ENCODE measurements at places on chromosomes 3 and 15.

GRCh38 chr15:68311859-68312557 lies 34.5 kb downstream of the FEM1B start:
- DNase-seq, result no peak

GRCh38 chr15:26691249-26691648 lies 81.6 kb downstream of the GABRB3 start:
- DNase-seq, result no peak

GRCh38 chr3:156981005-156981404 lies 154.9 kb downstream of the LEKR1 start:
- DNase-seq, result no peak

- peak; percentile 38 for DNase-seq
Observed at GRCh38 chr15:69478259-69478781, 25.7 kb downstream of the RPLP1 start.

GRCh38 chr3:144229330-144229729 lies 257.7 kb downstream of the DIPK2A start:
- DNase-seq, result no peak

- DNase-seq, result no peak
Observed at GRCh38 chr3:127096256-127097071, 96.5 kb upstream of the PRR23E start.

DNA sequence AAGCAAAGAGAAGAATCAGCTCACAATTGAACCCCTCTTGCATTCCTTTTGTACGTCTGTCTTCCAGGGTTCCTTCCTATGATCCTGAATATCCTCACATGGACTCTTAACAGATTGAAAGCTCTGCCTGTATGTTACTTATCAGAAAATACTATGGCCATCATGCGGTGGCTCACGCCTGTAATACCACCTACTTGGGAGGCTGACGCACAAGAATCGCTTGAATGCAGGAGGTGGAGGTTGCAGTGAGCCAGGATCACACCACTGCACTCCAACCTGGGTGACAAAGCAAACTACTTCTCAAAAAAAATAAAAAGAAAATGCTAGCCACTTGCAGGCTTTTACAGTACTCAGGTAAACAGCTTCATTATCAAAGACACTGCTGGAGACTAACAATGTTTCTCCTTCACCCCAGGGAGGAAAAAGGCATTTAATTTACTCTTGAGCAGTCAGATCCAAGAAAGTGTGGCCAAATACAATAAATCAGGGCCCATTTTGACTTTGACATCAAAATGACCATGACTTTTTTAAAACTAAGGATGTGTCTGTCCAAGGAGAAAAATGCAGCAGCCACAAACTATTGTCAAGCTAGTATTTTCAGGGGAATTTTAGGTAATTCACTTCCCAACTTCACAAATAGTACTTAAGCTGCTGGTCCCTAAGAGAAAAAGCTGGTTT lies 27.3 kb downstream of the NPTN start:
- no peak for DNase-seq

- no peak for DNase-seq
Observed at GRCh38 chr3:170044271-170044670, 6.5 kb downstream of the GPR160 start.

- DNase-seq, result no peak
Observed at GRCh38 chr3:132550579-132551305, 46.3 kb upstream of the ACKR4 start.

DNA sequence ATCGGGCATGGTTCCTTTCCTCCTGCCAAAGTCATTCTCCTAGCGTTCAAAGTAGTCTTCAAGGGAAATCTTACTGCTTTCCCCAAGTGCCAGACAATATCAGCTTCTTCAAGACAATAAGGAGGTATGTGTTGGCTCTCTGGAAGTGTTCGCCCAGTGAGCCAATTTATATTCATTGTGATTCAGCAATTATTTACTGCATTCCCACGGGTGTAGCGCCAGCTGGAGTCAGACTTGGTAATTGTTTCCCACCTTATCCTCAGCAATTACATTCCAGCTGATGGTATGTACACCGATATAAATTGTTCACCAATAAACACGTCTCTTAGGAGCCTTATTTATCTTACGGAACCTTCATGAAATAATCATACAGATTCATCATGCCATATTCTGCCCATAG lies 103.6 kb upstream of the CTNNB1 start:
- DNase-seq, result no peak

DNA sequence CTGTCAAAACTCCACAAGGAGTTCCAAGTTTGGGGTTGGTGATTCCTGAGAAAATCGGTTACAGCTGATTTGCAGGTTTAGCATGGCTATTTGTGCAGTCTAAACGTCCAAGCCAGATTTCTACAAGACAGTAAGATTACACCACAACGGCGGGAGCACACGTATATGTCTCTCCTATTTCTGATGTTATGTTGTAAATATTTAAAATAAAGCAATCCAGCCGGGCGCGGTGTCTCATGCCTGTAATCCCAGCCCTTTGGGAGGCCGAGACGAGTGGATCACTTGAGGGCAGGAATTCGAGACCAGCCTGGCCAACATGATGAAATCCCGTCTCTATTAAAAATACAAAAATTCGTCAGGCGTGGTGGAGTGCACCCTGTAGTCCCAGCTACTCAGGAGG lies 106.8 kb upstream of the IGF1R start:
- no peak for DNase-seq

DNA sequence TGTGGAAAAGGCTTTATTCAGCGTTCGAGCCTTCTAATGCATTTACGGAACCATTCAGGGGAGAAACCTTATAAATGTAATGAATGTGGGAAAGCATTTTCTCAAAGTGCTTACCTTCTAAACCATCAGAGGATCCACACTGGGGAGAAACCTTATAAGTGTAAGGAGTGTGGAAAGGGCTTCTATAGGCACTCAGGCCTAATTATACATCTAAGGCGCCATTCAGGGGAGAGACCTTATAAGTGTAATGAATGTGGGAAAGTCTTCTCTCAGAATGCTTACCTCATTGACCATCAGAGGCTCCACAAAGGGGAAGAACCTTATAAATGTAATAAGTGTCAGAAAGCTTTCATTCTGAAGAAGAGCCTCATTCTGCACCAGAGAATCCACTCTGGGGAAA lies 6.2 kb upstream of the ZNF35 start:
- DNase-seq, result no peak

DNA sequence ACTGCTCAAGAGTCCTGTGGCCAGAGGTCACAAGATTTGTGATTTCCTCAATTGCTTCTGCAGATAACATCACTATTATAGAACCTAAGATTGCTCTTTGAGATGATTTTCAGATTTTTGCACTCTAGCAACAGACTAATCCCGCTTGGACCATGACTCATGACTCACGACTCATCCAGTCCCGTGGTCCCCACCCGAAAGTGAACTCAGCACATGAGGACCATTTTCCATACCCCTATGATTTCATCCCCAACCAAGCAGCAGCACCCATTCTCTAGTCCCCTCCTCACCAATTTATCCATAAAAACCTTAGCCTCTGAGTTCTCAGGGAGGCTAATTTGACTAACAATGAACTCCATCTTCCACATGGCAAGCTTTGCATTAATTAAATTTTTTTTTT lies 106.3 kb upstream of the ALCAM start:
- no peak for DNase-seq

DNA sequence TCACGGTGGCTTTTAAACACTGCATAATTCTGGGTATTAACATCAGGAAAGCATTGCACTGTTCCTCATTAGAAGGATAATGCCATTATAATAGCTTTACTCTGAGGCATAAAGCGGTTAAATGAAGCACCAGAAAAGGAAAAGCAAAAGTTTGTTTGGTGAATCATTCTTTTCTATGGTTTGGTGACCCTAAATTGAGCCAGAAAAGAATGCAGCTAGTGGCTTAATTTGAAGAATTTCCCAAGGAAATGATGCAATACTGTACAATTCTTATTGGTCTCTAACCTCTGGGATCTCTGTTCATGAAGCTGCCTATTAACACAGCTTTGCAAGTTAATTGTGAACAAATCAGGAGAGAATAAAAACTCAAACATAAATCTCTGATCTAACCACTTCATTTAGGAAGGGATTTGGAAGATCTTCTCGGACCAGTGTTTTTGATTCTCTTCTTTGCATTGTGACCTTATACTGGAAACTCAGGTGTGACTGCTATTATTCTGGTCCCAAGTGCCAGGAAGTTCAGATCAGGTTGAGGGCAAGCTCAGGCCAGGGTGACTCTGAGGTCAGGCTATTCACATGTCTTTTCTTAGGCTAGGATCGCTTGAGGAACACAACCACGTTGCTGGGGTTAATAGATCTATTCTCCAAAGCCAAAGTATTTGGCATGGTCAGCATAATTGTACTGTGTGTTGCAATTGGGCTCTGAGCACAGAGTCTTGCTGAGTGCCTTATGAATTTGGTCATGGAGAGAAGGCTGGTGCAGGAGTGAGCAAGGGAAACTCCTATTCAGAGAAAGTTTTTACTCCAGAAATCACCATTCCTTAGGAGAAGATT lies 11.3 kb upstream of the DLG1 start:
- DNase-seq, result no peak

DNA sequence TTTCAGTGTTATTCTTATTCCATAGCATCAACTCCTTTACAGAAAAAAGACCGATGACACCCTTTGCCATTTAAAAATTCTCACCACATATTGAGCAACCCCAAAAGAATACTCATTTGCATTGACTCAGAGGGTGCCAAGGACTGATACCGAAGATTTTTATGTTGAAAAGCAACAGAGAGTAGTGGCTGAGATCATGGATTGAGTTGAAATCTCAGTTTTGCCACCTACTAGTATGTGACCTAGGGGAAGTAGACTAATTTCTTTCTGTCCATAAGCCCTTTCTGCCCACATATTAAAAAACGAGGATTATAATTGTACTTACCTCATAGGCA lies 313.9 kb upstream of the SATB1 start:
- DNase-seq, result no peak

GRCh38 chr15:48928877-48929538 lies 34.7 kb downstream of the SHC4 start:
- no peak for DNase-seq

DNA sequence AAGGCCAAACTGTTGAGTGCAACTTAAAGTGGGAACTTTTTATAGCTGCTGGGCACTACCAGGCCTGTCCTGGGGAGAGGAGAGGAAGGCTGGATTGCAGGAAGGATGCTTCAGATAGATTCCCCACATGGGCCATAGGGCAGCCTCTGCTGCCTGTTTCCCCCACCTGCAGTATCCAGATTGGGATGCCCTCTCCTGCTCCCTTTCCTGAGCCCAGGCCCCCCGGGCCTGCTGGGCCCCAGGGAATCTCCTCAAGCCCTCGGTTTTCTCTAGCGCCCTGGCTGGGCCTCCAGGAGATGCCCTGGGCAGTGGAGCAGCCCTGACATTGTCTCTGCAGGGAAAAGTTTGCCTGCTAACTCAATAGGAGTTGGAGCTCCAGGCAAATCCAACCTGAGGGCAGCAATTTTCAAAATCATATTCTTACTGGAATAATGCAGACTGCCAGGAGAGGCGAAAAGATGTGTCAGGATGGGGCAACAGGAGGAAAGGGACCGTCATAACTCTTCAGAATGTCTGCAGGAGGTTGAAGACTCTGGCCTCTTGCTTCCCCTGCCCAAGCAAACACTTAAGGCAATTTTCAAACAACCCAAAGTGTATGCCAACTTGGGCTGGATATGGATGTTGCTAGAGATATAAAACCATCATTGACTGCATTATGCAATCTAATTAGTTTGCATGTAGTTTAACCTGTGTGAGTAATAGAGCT lies 4.4 kb downstream of the NR2F2 start:
- no peak for DNase-seq

DNA sequence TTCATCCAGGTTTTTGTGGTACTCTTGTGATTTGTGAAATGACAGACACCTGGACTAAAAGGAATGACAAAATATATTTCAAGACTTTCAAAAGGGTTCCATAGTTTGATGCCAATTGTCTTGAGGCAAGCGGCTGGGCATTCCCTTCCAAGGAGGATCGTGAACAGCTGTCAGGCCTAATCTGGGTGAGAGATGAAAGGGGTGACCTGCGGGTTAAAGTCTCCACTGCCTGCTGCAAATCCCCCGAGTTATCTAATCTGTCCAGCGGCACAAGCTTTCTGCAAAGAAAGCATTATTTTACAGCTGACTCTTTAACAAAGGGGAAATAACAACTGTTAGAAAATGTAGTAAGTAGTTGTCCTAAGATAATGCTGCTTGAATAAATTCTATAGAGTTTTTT lies 128.7 kb upstream of the MB21D2 start:
- no peak for DNase-seq

DNA sequence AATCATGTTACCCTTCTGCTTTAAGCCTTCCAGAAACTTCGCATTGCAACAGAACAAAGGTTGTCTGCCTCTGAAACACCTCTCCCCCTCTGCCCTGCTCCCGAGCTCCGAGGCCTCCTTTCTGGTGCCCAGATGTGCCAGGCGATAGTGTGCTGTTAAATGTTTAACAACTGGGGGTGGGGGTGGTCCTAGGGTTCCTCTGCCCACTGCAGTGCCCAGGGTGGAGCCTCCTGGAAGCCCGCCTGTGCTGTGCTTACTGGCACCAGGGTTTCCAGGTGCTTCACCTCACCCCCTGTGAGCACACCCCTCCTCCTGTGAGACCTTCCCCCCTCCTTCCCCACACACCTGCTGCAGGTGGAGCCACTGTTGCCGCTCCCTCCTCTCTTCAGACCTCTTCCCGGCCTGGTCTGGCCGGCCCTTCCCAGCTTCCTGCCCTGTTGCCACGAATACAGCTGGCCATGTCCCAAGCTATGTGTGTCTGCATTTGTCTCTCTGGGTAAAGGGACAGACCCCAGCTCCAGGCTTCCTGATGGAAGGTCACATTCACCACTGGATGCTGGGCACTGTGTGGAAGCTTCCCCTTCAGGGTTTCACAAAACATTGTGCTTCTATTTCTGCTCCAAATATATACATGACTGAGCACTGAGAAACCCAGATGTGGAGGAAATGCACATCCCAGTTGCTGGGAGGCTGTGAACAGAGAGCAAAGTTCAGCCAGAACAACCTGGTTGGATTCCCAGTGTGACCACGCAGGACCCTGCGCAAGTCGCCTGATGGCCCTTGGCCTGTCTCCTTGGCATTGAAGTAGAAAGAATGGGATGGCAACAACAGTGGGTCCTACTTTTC lies 37.2 kb downstream of the MGLL start:
- no peak for DNase-seq

GRCh38 chr15:32993285-32993684 lies 201.2 kb downstream of the FMN1 start:
- no peak for DNase-seq

GRCh38 chr3:184175981-184176376 lies 1.3 kb downstream of the AP2M1 start:
- DNase-seq, result no peak

GRCh38 chr3:171829841-171830517 lies 13.2 kb upstream of the TMEM212 start:
- no peak for DNase-seq
